ENCODE measurements at places on chromosomes 3 and 15.
A peak's percentile ranks its signal among the peaks of the same experiment; 100 is the strongest.

DNA sequence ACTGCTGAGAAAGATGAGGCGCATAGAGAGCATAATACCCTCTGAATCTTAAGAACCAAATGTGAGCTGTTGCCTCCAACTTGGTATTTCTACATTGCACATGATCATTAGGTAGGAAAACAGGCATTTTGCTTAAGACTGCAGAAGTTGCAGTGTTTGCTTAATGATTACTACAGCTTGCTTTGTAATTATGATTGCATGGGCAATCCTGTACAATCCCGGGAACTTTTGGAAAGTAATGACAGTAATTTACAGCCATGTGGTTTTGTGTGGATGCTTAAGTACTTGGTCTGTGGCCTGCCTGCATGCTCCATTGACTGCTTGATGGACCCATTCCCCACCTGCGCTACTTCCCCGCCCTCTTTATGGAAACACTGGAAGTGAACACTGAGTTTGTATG lies 301.1 kb downstream of the DIPK2A start:
- no peak for DNase-seq

DNA sequence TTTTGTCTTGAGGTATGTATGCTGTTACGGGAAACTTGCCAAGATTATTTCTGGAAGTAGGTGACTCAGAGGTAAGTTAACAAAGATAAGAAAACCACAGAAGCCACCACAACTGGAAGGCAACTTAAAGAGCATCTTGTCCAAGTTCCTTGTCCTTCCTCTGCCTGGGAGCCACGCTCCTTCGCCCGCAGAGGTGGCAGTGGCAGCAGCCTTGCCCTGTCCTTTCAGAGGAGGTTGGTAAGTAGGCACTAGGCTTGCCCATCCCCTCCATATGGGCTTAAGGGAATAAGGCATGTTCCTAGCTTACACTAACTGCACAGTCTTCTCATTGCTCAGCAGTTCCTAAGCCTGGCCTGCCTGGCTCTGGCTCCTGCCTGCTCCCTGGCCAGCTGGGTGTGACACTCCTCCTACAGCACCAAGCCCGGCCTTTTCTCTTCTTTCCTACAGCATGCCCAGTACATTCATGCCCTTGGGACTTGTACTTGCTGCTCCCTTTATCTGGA lies 48.0 kb upstream of the RAB6B start:
- peak; percentile 77 for DNase-seq

DNA sequence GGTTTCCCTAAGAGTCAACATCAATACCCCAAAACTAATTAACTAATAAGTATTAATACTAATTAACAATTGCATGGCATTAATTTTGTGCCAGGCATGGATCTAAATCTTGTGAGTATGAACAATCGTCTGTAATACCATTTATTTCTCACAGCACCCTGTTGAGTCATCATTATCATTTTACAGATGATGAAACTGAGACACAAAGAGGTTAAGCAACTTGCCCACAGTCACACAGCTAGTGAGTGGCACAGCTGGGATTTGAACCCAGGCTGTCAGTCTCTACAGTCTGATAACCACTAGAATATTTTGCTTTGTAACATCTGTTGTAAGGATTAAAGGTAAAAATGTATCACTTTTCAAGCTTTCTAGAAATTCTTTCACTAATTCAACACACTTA lies 423.4 kb upstream of the WNT5A start:
- no peak for DNase-seq

DNA sequence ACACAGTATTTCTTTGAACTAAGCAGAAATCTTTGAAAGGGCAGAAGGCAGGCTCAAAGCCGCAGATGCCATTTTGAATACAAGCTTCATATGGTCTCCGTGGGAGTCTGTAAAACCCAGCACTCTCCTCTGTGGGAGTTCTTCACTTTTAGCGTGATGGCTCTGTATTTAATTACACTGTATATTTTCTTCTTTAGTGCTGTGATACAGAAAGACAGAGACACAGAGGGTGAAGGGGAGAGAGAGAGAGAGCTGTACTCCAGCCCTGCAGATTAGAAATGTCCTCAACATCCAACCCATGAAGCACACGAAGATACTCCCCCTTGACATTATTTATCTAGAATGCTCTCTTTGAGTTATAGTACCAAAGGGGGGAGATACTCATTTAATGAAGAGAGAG lies 752.6 kb upstream of the NR2F2 start:
- no peak for DNase-seq

DNA sequence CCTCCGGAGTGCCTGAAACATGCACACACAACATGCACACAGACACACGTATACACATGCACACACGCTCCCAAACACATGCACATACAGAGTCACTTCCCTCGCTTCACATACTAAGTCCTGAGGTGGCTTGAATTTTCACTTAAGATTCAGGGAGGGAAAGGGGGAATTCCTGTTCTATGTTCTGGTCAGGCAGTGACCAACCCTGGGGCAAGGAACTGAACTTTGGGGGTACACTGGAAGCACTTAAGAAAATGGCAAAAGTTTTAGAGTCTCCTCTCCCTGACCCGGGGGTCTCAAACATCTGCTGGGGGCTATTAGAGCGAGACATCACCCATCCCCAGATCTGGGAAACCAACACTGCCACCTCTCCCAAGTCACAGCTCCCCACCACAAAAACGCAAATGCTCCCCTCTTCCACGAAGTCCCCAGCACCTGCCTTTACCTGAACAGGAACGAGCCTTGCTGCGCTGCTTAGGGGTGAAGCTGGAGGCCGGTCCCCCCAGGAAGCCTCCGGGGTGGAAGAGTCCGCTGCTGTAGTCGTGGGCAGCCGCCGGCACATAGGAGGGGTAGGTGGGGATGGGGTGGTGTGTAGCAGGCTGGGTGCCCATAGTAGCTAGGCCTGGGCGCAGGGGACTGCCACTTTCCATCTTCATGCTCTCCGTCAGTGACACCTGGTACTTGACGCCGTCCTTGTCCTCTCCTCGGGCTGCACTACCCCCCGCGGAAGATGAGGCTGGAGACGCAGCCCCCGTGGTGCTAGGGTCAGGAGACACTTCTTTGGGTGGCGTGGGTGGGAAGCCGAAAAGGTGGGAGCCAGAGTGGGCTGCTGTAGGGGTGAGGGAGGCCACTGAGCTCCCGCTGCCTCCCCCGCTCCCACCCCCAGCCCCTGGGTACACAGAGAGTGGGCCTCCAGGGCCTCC lies 7.5 kb downstream of the GATA2 start:
- no peak for DNase-seq

- no peak for DNase-seq
Measured at GRCh38 chr3:37891227-37891626, 29.5 kb downstream of the CTDSPL start.

DNA sequence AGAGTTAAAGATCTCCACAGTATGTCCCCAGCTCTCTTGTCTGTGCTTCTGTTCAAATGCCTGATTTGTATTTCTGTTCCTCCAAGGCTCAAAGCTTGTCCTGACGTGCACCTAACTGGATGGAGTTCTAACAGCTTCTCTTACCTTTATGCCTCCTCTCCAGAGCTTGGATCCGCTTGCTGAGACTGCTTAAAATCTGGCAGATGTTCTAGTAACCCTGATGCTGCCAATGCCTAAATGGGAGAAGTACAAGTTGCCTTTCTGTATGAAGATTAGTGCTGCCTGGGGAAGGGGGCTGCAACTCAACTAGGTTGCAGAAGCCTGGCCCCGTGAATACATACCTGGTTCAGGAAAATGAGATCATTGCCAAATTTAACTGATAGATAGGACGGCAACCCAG lies 354.5 kb upstream of the KCNMB2 start:
- no peak for DNase-seq

DNA sequence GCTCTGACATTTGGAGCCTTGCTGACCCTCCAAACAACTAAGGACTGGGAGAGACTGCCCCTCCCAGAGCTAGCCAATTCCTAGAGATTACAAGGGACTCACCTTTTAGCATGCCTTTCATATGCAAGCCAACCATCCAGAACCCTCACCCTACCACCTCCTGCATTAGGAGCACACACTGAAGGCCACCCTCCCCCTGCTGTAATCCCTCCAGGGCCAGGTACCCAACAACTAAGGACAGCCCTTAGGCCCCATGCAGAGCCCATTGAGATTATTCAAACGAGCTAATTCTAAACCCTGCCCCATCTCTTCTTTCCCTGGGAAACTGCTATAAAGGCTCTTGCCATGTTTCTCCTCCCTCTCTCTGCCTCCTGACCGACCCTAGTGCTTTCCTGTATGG lies 352.6 kb downstream of the ERC2 start:
- no peak for DNase-seq

- no peak for DNase-seq
Measured at GRCh38 chr3:133820889-133821675, 15.5 kb downstream of the SRPRB start.

GRCh38 chr3:66582721-66583423 lies 82.0 kb upstream of the LRIG1 start:
- DNase-seq: peak; percentile 77

- peak; percentile 18 for DNase-seq
Measured at GRCh38 chr15:82852941-82853561, 43.6 kb downstream of the WHAMM start.

DNA sequence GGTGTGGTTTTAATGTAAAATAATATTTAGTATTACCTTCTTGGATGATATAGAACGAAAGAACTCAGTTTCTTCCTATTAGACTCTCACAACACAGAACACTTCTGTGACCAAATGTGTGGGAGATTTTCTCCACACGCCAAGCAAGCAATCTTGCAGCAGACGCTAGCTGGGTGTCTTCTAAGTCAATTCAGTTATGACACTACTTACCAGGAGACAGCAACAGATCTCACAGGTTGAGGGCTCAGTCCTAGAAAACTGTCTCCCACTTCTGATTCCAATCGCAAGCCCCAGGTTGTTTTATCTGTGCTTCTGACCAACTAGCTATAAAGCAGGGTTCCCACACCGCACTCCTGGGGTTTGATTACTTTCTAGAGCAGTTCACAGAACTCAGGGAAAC lies 41.2 kb downstream of the HERC1 start:
- no peak for DNase-seq

GRCh38 chr3:188775412-188775811 lies 396.4 kb upstream of the TPRG1 start:
- DNase-seq: no peak

GRCh38 chr3:21795152-21795837 lies 44.3 kb upstream of the ZNF385D start:
- DNase-seq: no peak

DNA sequence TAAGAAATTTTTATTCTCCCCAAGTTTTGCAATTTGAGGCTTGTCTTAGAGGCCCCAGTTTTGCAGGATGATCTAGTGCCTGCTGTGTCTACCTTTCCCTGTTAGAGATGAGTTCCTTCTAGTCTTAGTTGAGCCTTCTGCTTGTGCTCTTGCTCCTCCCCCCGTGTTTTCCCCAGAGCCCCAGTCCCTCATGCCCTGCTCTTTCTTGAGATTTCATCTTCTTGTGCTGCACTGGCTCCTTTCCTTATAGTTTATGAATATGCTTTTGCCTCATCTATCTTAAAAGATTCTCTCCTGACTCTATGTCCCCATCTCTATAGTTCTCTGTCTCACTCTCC lies 4.7 kb downstream of the GAP43 start:
- no peak for DNase-seq

DNA sequence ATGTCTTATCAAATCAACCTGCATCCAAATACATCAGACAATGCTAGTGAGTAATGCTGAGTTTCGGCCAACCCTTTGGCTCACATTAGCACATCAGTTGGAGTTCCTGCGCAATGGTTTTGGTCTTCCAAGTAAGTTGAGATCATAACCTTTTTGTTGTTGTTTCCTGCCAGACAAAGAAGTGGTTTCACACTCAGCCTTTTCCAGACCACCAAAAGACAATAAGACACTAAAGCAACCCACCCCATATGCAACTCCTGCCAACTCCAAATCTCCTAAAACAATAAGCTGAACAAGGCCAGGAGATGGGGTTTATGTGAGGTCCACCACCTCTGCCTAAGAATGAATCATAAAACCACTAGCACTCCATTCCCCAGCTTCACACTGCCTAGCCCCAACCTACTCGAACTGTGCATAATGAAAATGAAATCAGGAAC lies 177.0 kb downstream of the ERC2 start:
- peak; percentile 73 for DNase-seq

GRCh38 chr3:10949197-10949596 lies 43.4 kb upstream of the SLC6A1 start:
- DNase-seq: no peak

DNA sequence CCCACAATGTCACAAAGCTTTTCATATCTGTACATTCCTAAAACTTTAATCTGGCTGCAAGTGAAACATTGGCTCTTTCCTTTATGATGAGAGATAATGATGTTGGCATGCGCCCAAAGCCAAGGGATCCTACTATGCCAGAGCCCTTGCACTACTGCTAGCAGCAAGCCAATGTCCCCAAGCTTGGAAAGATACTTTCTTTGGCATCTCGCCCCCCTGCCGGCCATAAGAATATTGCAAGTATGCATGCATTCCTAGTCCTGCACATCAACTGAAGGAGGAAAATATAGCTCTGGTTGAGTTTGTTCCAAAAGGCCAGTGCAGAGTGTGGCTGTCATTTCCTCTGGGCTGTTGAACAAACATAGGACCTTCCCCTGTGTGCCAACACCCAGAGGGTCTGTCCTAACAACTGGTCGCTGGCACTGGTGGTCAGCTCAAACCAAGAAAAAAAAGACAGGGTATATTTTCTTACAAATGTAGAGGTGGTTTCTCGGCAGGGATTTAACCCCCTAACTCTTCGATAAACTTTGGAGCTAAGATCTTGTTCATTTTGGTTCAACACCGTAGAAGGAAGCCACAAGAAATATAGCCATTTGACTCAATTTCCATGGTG lies 120.9 kb upstream of the ZBED2 start:
- peak; percentile 62 for DNase-seq

DNA sequence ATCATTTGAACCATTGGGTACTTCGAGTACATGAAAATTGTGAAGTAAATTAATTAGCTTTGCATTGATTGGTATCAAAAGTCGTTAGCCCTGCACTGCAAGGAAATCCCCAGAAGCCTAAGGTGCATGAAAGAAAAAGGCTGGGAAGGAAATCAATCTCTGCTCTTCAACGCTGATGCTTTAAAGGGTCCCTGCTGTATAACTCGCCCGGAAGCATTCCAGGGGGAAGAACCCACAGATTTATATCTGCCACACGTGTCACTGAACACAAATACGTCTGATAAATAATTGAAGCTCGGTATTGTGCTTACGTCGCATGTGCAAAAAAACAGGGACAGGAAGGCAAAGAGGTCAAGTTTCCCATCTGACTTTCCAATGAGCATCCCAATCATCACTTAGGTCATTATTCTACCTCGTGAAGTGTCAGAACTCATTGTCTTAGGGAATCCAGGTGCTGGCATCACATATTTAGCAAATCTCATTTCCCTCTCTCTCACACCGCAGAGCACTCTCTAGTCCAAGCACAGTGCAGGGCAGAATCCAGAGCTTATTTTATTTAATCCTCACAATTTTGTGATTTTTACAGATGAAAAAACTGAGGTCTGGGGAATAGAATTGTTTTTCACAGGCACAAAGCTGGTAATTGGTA lies 804.4 kb upstream of the CFAP20DC start:
- no peak for DNase-seq

DNA sequence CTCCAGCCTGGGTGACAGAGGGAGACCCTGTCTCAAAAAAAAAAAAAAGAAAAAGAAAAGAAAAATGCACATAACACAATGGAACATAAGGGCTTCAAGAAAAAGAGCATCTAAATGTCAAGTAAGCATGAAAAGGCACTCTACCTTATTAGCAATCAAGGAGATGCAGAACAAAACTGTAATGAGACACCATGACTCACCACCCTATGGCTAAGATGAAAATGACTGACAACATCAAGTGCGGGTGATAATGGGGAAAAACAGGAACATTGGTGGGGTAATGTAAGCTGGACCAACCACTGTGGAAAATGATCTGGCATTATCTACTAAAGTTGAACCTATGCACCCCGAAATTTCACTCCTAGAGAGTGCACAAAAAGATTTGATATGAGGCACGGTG lies 19.6 kb upstream of the NSMCE3 start:
- DNase-seq: no peak

Measured in fibroblast of skin of scalp (primary cell).